Upper lobe of right lung (tissue), 1 donor: ENCODE measurements at places on chromosomes 4 and X. TPM values are rescaled to one million over a fixed set of nuclear protein-coding genes. Genes with fewer than 3 reads are reported as not detected.
A peak's percentile ranks its signal among the peaks of the same experiment; 100 is the strongest.

DNA sequence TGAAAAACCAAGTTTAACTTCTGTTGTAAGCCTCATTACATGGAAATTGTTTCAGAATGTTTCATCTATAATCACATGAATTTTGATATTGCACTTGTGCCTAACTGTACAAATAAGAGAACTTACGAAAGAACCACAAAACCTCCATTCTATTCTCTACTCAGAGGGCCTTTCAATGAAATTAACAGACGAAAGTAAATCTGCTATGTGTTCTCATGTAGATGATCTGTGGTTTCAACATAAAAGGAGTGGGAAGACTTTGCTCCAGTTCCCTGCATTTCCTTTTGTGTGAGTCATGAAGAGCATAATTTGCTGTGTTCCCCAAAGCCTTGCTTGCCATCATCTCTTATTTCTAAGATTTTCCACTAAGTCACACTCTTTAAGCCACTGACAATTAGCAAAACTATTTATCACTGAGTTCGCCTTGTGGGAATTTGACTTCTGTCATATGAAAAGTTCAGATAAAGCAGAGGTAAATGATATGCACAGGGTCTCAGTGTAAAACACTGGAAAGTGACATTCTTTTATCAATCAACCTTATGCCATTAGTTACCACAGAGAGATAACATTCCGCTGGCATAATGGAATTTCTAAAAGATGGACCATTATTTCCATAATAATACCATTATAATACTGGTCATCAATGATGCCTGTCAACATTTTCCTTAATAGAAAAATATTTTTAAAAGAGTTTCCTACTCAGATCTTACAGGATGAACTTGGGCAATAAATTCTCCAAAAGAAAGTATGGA, 329.8 kb downstream of the NR3C2 start:
- DNase-seq = no peak
- H3K4me3 ChIP-seq = no peak overlapping the region
- no peaks in the 10 kb centered on the region for H3K27me3 ChIP-seq
- no peaks in the 10 kb centered on the region for H3K4me1 ChIP-seq

- H3K27ac ChIP-seq = no peak overlapping the region
- H3K4me3 ChIP-seq = no peak overlapping the region
- DNase-seq = no peak
- H3K4me1 ChIP-seq = no peaks in the 10 kb centered on the region
These were observed 111.6 kb upstream of the WDR17 start for GRCh38 chr4:175953960-175954521.

DNA sequence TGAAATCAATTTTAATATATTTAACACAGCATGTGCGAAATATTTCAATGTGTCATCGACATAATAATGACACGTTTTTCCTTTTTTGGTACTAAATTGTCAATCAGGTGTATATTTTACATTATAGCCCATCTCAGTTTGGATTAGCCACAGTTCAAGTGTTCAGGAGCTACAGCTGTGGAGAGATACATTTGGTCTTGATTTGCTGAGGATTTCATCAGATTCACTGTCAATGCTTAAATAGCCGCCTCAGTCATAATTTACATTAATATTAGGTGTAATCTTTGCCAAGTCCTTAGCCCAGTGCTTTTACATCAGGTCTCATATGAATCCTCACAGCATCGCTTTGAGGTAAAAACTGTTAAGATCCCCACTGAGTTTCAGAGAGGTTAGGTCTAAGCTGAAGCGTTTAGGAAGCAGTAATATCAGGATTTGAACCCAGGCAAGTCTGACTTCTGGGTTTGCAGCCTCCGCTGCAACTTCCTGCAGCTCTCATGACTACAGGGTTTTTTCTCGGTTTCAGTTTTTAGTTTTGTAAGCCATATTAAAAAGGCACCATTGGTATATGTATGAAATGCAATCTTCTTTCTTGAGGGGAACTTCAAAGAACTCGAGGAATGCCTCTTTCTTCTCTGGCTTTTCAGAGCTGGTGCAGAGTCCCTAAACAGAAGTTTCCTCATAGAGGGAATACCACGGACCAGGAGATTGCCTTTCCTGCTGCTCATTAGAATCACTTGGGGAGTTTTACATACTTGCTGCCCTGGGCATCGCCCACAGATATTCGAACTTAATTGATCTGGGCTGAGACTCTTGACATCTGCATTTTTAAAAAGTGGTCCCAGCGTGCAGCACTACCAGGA, 6.4 kb downstream of the MTM1 start:
- no peaks in the 10 kb centered on the region for H3K36me3 ChIP-seq
- no peak overlapping the region for H3K4me3 ChIP-seq
- no peak for DNase-seq
- peaks cover 22% of the 10 kb centered on the region for H3K4me1 ChIP-seq

- H3K27me3 ChIP-seq = no peaks in the 10 kb centered on the region
- H3K36me3 ChIP-seq = no peaks in the 10 kb centered on the region
- H3K4me3 ChIP-seq = no peak overlapping the region
- no peaks in the 10 kb centered on the region for H3K4me1 ChIP-seq
These were observed 2038.9 kb upstream of the ADGRL3 start for GRCh38 chr4:59161249-59161648.

GRCh38 chr4:140789759-140790158, 33.6 kb upstream of the TBC1D9 start:
- DNase-seq = no peak
- H3K27ac ChIP-seq = peak overlapping the region; percentile 66
- H3K36me3 ChIP-seq = no peaks in the 10 kb centered on the region
- no peak overlapping the region for H3K4me3 ChIP-seq
- no peaks in the 10 kb centered on the region for H3K4me1 ChIP-seq

DNA sequence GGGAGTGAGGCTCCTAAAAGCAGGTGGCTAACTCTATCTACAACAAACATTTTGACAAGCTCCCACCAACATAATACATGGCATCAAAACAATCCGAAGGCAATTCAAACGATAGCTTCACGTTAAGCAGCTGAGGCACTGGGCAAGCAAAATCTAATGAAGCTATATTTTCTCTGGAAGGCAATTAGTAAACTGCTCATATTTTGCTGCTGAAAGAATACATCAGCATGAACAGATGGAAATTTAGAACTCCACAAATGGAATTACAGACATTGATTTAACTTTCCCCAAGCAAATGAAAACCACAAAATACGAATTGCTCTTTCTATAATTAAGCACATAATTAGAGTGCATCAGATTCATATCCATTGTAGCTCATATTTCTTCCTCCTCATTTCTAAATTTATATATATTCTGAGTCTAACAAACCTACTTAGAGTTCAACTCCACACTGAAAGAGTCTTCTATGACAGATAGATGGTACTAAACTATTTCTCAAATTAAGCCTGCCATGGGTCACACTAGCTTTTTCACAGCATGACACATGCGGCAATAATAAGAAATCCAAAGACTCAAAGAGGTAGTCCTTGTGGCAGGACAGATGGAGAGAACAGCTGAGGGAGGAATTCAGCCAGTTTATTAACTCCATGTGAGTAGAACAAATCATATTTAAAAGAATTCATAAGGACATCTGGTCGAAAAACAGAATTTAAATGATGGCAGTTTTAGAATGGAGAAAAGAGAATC, 305.4 kb downstream of the MAPK10 start:
- no peak for DNase-seq
- no peaks in the 10 kb centered on the region for H3K36me3 ChIP-seq
- no peaks in the 10 kb centered on the region for H3K27me3 ChIP-seq
- H3K4me3 ChIP-seq = no peak overlapping the region
- H3K27ac ChIP-seq = no peak overlapping the region

DNA sequence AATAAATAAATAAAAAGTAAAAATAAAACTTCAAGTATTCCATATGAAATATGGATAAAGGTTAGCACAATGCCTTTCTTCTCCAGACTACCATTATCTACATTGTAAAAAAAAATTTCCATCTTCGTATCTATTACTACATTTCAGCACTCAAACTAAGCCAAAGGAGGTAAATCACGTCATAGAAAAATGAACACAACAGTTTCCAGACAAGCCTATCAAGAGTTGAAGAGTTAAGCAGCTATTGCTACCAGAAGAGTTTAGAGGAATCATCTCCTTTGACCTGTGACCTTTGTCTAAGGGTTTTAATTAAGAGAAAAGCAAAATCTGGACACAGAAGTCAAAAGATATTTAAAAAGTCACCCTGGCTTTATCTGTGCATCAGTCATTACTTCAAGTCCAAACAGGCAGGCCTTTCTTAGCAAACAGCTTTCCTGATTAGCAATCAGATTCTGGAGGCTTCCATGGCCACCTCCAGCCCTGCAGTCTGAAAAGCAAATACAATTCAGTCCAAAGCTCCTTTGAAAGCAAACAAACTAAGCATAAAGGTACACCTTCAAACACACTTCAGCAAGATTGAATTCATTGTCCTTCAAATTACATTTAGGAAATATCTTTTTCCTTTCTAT, 82.2 kb downstream of the APBB2 start:
- no peak for DNase-seq
- no peak overlapping the region for H3K4me3 ChIP-seq

DNA sequence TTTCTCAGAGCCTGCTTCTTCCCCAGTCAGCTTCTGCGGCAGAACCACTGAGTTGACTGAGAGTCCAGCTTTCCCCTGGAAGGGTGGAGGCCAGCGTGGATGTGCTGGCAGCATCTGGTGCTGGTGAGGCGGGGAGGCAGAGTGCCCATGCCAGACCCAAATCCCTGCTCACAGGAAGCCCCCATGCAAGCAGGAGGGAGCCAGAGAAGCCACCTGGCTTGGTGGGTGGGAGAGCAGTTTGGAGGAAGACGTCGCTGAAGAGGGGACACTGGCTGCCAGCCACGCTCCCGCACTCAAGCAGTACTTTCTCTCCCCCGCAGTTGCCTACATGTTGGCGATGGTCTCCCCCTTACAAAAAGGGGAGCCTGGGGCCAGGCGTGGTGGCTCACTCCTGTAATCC, 6.0 kb downstream of the PDZD4 start:
- H3K4me3 ChIP-seq = no peak overlapping the region
- no peak overlapping the region for H3K27ac ChIP-seq
- H3K36me3 ChIP-seq = no peaks in the 10 kb centered on the region
- H3K4me1 ChIP-seq = no peaks in the 10 kb centered on the region
- no peaks in the 10 kb centered on the region for H3K27me3 ChIP-seq

DNA sequence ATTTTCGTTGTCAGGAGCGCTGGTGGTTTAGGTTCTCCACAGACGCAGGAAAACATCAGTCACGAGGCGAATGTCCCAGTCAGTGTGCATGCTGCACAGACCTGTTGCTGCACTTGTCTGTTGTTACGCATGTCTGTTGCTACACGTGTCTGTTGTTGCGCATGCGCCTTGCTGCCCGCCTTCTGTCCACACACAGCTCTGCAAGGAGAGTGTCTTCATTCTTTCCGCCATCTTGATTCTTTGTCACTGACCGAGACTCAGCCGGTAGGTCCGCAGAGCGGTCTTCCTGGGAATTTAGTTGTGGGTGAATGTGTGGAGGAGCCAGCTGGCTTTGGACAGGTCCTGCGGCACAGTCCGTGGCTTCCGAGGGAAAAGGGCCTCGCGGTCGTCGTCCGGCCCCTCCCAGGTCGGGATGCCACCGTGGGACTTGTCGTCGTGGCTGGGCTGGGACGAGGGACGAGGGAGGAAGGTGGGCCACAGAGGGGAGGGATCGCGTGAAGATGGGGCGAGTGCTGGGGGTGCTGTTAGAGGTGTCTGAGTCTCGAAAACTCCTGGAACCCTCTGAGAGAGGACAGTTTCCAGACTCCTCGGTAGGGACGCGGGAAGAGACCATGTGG, at the start of gene PAGE2B:
Gene PAGE2B, plus strand, starts transcription at position 180 of the 617 bp plus-strand sequence. CDS start 1,012 bp downstream, outside the sequence.
- H3K4me1 ChIP-seq = no peaks in the 10 kb centered on the region
- no peaks in the 10 kb centered on the region for H3K27me3 ChIP-seq
- no peak for DNase-seq
- H3K36me3 ChIP-seq = no peaks in the 10 kb centered on the region
- no peak within 1 kb of the TSS for H3K4me3 ChIP-seq

DNA sequence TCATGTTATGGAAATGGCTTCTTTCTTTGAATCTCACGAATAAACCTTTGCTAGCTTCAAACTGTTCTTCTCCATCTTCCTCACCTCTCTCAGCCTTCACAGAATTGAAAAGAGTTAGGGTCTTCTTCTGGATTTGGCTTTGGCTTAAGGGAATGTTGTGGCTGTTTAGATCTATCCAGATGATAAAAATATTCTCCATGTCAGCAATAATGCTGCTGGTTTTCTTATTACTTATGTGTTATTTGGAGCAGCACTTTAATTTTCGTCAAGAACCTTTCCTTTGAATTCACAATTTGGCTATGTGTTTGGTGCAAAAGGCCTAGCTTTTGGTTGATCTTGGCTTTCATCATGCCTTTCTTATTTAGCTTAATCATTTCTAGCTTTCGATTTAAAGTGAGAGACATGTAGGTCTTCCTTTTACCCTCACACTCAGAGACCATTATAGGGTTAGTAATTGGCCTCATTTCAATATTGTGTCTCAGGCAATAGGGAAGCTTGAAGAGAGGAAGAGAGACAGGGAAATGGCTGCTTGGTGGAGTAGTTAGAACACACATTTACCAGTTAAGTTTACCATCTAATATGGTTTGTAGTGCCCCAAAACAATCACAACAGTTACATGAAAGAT, 5.1 kb upstream of the ADAM29 start:
- DNase-seq = no peak
- H3K4me3 ChIP-seq = no peak overlapping the region
- H3K27ac ChIP-seq = no peak overlapping the region
- H3K27me3 ChIP-seq = no peaks in the 10 kb centered on the region
- no peaks in the 10 kb centered on the region for H3K4me1 ChIP-seq

DNA sequence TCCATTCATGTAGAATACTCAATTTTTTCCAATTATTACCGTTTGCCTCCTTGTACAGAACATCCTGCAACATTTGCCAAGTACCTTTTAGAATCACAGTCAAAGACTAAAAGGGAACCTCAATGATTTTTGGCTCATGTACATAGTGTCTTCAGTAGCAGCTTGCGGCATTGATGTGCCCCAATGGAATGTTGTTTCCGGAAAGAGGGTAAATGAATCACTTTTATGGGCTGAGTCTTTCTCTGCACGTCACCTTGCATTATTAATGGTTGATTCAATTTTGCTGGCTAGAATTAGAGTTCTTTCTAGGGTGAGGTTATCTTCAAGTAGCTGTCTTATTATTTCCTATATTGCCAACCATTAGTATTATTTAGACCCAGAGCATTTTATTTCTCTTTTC, 116.9 kb upstream of the GABRA2 start:
- H3K27me3 ChIP-seq = no peaks in the 10 kb centered on the region
- no peak overlapping the region for H3K4me3 ChIP-seq
- H3K4me1 ChIP-seq = no peaks in the 10 kb centered on the region
- no peaks in the 10 kb centered on the region for H3K36me3 ChIP-seq
- DNase-seq = no peak
- H3K27ac ChIP-seq = no peak overlapping the region

DNA sequence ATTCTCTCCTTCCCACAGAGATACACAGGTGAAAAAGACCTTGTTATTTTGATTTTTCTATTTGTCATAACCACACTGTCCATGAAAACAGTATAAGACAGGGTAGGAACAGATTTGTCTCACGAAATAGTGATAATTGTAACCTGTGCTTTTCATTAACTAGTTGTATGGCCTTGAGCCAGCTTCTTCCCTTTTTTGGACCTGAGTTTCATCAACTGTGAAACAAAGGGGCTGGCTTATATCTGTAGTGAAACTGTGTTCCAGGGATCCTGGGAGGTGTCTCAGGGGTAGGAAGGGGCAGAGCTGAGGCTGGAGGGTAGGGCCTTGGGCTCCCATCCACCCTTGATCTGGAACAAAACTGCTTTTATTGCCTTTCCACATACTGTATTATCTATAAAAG, 50.9 kb downstream of the MED28 start:
- H3K4me3 ChIP-seq = no peak overlapping the region
- H3K27me3 ChIP-seq = no peaks in the 10 kb centered on the region
- H3K36me3 ChIP-seq = no peaks in the 10 kb centered on the region
- no peak for DNase-seq
- no peaks in the 10 kb centered on the region for H3K4me1 ChIP-seq
- no peak overlapping the region for H3K27ac ChIP-seq

Gene CFI
- 61.0 TPM for total RNA-seq

Gene GLRB
- 6.5 TPM for total RNA-seq

Gene CENPVL2
- not detected for total RNA-seq

Gene ERVMER34-1
- 1.0 TPM for total RNA-seq

Gene RNF212
- total RNA-seq = 6.9 TPM

Gene ADH7
- not detected for total RNA-seq

Gene BCORL1
- total RNA-seq = 15.0 TPM
